ENCODE measurements at places on chromosomes 16 and 17.

GRCh38 chr17:6452471-6453266 is 8.4 kb downstream of the PIMREG start:
- no peak for DNase-seq

- DNase-seq: no peak
Measured at GRCh38 chr17:11138023-11138422, 103.0 kb upstream of the SHISA6 start.

GRCh38 chr17:73510981-73511718 is 133.1 kb downstream of the SDK2 start:
- no peak for DNase-seq

- DNase-seq: no peak
Measured at GRCh38 chr16:49911430-49911829, 55.5 kb upstream of the ZNF423 start.

- no peak for DNase-seq
Measured at GRCh38 chr17:76050538-76051467, 21.5 kb downstream of the SRP68 start.

DNA sequence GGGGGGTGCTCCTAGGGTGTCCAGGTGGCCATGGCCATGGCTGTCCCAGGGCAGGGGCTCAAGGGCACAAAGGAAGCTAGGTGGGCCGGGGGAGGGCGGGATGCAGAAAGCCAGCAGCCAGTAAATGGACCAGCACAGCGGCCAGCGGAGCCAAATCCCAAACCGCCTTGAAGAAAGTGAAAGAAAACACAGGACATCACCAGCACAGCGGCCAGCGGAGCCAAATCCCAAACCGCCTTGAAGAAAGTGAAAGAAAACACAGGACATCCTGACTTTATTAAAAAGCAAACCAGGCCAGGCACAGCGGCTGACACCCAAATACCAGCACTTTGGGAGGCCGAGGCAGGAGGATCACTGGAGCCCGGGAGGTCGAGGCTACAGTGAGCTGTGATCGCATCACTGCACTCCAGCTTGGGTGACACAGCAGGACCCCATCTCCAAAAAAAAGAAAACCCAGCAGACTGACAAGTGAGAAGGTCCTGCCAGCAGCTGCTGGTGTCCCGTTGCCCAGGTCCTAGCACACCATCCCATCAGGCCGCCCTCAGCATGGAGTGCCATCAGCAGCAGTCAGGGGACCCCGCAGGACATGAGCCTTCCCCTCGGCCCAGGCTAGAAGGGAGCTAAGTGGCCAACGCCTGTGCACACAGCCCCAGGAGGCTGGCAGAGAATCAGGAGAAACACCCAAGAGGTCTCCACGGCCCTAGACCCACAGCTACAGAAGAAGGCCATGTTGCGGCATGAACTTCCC is 17.0 kb downstream of the SLC38A10 start:
- no peak for DNase-seq

GRCh38 chr16:86669937-86670749 is 91.8 kb downstream of the FOXL1 start:
- DNase-seq: no peak

DNA sequence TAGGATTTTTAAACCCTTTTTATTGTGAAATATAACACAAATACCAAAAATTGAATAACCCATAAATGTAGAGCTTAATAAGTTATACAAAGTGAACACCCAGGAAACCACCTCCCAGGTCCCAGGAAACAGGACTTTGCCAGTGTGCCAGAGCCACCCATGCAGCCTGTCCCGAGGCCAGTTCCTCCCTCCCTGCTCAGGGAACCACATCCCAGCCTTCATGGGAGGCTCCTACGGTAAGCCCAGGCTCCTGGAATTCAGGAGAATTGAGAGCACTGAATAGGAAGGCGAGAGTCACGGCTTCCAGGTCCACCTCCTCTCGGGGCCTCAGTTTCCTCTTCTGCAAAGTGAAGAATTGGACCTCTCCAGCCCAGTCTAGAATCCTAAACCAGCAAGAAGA is 178.2 kb downstream of the TMEM132E start:
- no peak for DNase-seq

DNA sequence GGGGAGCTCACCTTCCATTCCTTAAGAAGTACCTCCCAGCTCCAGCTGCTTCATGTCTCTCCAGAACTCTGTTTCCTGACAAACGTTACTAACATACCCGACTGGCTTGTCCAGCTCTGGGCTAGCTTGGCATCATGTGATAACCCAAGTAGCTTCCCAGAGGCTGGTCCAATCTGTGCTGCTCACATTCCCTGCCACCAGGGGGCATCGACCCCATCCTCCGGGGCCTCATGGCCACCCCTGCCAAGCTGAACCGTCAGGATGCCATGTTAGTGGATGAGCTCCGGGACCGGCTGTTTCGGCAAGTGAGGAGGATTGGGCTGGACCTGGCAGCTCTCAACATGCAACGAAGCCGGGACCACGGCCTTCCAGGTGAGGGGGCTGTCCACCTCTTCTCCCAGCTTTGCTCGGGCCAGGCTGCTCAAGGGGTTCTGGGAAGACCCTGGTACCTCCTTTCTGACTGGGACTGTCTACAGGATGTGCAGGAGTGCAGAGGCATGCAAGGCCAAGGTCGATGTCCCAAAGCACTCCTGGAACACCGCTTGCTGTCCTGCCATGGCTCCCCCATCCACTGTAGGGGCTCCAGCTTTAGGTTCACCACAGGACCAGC is 7.6 kb downstream of the EPX start:
- DNase-seq: peak; percentile 58

- peak; percentile 87 for DNase-seq
Measured at GRCh38 chr17:8965394-8966168, at the start of gene PIK3R5. Gene PIK3R5 (minus strand): TSS chr17:8965707. CDS start chr17:8911494, 54,213 bp downstream.

DNA sequence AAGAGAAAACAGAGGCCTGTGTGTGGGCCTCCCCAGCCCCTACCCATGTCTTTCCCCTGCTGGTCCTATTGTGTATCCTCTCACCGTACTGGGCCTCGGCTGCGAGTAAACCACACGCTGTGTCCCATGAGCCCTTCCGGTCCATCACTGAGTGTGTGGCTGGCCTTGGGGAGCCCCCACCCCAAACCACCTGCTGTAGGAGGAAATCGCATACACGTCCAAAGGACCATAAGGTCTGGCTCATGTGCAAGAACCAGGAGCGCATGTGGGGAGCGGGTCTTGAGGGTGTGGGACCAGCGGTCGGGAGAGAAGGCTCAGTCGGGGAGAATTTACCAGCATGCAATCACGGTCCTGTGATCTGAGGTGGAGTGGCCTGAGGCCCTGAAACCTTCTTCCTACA is 38.4 kb upstream of the DNAH17 start:
- no peak for DNase-seq

DNA sequence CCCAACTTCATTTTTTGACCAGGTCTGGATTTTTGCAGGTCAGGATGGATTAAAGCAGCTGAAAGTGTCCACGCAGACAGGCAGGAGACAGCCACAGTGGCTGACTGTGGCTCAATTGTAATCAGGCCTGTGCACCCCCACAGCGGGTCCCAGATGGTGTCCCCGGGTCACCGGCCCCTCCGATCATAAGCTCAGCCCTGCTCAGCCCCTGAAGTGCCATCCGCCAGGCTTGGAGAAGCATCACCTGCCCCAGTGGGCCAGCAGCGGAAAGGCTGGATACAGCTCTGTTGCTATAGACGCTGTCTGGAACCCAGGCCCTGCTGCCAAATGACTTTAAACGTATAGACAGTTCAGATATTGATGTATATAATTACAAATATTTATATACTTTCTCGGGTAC is 60.6 kb downstream of the RPH3AL start:
- DNase-seq: no peak

DNA sequence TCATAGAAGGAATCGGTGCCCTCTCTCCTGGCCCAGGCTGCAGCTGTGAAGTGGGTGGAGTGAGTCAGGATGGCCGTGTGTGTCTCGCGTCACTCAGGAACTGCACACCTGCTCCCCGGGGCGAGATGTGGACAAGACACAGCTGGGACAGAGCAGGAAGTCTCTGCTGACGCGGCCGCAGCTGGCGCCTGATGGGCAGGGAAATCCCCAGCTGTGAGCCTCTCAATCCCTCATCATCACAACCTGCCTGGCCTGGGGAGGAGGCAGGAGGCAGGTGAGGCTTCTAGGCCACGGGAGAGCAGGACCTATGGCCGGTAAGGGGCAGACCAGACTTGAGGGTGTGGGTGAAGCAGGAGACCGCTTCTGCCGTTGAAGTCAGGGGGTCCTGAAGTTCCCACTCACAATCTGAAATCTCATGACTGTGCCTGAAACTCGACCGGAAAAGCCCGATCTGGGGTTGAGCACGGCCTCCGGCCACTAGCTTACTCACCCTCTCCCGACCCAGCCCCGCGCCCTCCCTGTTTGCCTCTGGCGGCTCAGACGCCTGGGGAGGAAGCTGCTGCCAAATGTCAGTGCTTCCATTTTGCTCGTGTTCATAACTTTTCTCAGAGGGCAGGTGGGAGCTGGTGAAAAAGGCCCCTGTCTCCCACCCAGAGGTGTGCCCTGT is 1.1 kb upstream of the TRPV3 start:
- DNase-seq: peak; percentile 62

- no peak for DNase-seq
Measured at GRCh38 chr16:21164521-21165168, 6.2 kb downstream of the LDAF1 start.

GRCh38 chr17:40496170-40496569 is 5.3 kb downstream of the TNS4 start:
- DNase-seq: no peak

DNA sequence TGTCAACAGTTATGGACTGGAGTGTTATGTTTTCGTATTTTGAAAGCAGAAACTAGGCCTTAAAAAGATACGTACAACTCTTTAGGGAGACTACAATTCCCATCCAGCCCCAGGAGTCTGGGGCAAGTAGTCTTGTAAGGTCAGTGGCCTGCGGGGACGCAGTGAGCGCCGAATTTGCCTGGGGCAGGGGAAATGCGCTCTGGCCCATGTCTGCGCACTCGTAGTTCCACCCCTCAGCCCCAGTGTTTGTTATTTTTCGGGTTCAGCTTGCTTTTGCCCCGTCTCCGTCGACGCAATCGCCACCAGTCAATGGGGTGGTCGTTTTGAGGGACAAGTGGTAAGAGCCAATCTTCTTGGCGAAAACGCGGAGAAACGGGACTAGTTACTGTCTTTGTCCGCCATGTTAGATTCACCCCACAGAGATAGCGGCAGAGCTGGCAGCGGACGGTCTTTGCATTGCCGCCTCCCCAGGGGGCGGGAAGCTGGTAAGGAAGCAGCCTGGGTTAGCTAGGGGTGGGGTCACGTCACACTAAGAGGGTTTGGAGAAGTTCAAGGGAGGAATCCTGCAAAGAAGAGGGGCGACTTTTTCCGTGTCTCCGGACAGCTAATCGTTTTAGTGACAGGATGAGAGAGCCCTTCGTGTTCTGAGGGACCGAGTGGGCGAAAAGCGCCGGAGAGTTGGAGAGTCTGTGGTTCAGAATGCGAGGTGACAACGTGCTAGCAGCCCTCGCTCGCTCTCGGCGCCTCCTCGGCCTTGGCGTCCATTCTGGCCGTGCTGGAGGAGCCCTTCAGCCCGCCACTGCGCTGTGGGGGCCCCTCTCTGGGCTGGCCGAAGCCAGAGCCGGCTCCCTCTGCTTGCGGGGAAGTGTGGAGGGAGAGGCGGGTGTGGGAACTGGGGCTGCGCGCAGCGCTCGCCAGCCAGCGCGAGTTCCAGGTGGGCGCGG is 1.1 kb upstream of the BRCA1 start:
- no peak for DNase-seq

DNA sequence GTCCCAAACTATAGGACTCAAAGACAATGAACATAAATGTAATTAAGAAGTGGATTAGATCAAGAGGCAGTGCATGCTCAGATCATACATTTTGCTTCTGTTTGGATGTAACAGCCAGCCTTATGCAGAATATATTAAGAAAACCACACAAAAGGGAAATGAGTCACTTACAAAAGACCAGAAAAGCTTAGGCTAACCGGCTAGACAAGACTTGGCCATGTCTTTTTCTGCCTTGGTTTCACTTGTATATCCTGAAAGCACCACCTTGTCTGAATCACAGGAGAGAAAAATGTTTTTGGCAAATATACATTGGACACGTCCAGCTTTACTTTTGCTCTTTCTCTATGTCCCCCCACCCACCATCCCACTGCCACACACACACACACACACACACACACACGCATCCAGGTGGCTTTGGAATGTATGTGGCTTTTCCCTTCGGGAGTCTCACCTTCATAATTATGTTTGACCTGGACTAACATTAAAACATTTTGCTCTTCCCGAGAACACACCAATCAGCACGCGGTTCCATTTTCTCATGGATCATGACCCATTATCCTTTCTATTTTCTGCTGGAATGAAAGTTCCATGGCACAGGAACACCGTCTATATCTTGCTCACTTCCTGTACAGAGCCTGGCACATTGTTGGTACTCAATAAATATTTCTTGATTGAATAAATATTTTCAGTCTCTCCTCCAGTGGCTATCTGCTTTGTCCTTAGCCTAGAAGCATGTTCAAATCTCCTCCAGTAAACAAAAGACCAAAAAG is 64.6 kb downstream of the CDK5R1 start:
- DNase-seq: no peak

GRCh38 chr16:2458887-2459646 is 842 bp upstream of the TEDC2 start:
- DNase-seq: no peak

Measured in CD4-positive, alpha-beta T cell treated with Interferon gamma for 1 hour (primary cell).